ELF-1 (cell line): ENCODE measurements at places on chromosomes 7 and 10.
A peak's percentile ranks its signal among the peaks of the same experiment; 100 is the strongest.

GRCh38 chr10:50347394-50347802 lies 96.1 kb upstream of the ASAH2 start:
- DNase-seq = no peak

DNA sequence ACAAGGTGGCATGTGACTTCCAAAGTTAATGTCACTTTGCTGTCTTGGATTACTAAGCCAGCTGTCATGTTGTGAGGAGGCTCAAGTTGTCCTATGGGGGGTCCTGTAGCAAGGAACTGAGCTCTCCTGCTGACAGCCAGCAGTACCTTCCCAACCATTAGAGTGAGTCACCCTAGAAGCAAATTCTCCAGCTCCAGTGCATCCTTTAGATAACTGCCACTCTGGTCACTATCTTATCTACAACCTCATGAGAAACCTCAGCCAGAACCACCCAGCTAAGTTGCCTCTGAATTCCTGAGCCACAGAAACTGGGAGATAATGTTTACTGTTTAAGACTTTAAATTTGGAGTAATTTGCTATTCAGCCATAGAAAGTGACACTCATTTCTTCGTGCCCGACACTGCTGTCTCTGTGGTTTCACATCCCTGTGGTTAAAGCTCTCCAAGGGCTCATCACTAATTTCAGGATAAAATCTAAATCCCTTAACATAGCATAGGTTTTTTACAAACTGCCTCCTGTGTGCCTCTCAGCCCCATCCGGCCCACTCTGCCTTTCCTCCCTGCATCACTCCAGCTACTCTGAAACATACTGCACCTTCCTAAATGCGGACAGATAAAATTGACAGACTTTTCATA lies 83.5 kb downstream of the PRR15 start:
- peak; percentile 56 for DNase-seq

GRCh38 chr10:10745291-10745690 lies 272.4 kb upstream of the CELF2 start:
- no peak for DNase-seq

DNA sequence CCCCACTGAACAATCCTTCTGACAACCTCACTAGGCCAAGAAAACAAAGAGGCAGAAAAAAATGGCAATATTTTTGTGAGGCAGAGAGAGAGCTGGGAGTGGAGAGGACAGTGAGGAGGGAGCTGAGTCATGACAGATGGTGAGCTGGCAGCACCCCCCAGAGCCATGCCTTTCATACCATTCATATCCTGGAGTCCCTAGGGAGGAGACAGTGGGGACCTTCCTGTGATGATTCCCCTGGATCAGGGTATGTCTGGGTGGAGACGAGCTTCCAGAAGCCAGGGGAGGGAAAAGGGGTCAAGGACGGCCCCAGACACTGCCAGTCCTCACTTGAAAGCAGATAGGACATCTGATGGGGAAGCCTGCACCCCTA lies 160.5 kb downstream of the ADAM12 start:
- no peak for DNase-seq

- no peak for DNase-seq
Measured at GRCh38 chr10:123044391-123044790, 35.6 kb downstream of the ACADSB start.

DNA sequence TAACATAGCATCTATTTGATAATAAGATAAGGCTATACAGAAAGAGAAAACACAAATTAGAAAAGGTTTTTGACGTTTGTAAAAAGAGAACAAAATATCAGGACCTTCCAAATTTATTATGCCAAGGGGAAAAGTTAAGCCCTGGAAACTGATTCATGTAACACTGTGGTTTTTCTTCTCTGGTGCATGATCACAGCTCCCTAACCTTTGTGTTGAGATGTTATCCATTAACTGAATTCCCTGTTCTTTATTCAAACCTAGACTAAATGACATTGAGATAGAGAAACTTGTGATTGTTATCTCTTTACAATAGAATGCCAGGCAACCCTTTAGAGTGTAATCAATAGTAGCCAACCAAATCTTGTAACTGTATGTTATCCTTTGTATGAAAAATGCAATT lies 141.5 kb upstream of the NRG3 start:
- DNase-seq = no peak

- no peak for DNase-seq
Measured at GRCh38 chr7:108409146-108409545, 47.1 kb downstream of the NRCAM start.

DNA sequence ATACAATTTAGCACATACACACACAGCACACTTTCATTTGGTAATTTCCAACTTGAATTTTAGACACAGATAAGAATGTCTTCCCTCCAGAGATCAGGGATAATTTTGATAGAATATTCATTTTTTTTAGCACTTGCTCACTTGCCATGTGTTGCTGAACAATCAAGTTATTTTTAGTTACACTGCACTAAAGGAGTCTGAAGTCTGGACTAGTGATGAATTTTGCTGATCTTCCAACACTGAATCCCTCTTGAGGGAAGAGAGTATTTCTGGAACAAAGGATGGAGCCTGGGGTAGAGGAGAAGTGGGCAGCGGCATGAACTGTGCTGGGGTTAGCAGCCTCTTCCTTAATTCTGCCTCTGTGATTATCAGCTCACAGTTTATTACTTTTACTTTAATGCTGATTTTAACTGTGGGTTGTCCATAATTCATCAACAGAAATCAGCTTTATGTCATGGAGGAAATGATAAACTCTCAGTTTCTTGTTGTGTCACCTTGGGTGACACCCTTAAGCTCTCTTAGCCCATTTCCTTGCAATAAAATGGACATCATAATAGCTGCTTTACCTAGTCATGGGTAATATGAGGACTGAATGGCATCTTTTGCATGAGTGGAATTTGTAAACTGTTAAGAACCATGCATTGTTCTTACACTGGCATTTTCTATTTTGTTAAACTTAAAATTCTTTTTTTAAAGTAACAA lies 32.1 kb downstream of the SGPL1 start:
- DNase-seq = no peak

DNA sequence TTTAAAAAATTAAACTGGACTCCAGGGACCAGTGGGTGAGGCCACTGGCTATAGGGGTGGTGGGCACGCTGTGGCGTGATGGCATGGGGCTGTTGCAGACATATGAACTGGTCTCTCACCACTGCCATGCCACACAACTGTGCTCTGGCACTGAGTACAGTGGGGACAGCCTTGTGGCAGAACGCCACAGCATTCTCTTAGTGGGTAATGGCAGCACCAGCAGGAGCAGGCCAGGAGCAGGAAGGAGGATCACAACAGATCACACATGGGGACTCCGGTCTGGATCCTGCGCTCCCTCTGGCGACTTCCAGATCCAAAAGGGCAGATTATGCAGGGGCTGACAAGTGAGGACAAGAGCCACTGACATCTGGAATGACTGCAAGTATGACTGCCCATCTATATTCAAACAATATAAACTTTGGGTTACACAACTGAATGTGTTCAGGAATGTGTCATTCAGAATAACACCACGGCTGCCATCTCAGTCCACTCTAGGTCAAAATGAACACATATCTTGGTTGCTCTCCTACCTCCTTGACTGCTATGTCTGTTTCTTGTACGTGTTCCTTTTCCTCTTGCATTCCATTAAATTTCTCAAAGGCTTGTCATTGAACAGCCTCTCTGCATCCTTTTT lies 176.0 kb downstream of the KMT2E start:
- no peak for DNase-seq

GRCh38 chr10:78179886-78180705 lies 146.4 kb downstream of the RPS24 start:
- no peak for DNase-seq

GRCh38 chr7:129908181-129908580 lies 44.6 kb downstream of the UBE2H start:
- no peak for DNase-seq

DNA sequence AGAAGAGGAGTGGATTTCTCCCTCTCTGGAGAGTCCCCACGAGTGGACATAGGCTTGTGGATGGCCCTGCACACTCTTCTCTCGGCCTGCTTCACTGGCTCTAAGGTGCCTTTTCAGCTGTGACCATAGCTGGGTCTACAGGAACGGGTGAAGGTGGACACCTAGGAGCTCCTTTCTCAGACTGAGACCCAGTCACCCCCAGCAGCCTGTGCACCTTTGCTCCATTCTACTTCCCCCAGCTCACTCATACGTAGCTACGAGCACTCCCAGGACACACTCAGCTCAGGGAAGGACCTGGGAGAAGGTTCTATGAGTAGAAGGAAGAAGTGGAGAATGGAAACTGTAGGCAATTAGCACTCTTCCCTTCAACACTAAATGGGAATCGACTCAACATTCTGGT lies 272.0 kb upstream of the KLF6 start:
- no peak for DNase-seq

- DNase-seq = peak; percentile 87
Measured at GRCh38 chr7:131945313-131945911, 389.0 kb upstream of the PODXL start.

- DNase-seq = no peak
Measured at GRCh38 chr10:36468620-36469019, 656.8 kb upstream of the ANKRD30A start.

- no peak for DNase-seq
Measured at GRCh38 chr7:36188266-36188665, 35.2 kb downstream of the EEPD1 start.

DNA sequence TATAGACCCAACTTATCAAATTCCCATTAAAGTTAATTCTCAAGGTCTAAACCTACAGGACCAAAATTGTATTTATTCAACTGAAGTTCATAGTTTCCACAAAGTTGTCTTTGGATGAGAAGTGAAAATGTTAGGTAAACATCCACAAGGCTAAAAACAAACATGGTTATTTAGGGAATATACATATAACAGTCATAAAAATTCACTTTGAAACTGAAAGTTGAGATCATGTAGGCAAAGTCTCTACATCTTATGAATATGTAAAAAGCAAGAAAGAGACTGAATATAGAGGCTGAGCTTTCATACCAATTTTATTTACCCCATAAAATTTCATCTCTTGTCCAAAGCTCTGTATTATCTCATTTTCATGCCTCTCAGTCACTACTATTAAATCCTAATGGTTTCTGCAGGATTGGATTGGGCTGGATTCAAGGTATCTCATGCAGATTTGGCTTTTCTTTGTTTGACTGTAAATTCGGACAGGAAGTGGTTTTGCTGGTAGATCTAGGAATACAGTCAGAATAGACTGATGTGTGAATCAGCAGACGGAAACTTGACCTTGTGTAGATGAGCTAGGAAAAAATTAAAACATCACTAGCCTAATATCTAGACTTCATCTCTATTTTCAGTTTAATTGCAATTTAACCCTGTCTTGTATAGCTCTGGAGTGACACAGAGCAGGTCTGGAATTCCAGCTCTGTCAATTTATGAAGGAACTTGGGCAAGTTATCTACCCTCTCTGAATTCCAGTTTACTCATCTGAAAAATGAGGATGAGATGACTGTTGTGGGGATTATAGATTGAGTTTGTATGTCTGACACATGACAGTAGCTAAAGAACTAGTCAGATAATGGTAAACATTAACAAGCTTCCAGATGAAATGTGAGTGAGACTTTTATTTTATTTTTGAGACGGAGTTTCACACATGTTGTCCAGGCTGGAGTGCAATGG lies 27.3 kb upstream of the SKAP2 start:
- no peak for DNase-seq

GRCh38 chr7:106568680-106569499 lies 92.1 kb downstream of the CCDC71L start:
- DNase-seq = peak; percentile 94

DNA sequence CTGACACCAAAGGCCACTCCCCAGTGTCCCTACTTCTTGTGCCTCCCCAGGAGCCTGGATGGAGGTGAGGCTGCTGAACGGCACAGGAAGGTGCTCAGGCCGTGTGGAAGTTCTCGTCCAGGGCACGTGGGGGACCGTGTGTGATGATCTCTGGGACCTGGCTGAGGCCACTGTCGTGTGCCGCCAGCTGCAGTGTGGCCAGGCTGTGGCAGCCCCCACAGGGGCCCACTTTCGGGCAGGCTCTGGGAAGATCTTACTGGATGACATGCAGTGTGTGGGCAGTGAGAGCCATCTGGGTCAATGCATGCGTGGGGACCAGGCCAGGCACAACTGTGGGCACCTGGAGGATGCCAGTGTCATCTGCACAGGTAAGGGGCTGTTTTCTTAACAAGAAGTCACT lies 57.0 kb upstream of the C10orf120 start:
- no peak for DNase-seq

DNA sequence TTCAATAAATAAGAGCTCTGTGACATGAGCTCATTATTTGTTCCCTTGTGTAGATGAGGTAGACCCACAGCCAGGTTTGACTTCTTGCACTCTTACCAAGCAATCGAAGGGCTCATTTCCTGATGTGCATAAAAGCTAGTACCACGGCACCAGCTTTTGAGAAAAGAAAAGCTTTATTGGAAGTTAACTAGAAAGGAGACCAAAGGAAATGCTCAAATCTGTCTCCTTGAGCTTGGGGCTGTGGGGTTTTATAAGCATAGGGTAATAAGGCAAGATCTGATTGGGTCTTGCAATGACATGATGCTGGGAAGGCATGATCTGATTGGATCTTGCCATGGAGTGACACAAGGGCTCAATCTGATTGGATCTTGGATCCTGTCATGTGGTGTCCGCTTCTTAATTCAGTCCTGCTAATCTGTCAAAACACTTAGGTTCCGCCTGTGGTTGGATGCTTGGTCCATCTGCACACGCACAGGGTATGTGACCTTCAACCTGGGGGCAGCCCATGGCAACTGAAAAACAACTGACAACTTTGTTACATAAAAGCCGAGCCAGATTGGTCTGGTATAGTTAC lies 47.8 kb upstream of the FRMD4A start:
- no peak for DNase-seq

DNA sequence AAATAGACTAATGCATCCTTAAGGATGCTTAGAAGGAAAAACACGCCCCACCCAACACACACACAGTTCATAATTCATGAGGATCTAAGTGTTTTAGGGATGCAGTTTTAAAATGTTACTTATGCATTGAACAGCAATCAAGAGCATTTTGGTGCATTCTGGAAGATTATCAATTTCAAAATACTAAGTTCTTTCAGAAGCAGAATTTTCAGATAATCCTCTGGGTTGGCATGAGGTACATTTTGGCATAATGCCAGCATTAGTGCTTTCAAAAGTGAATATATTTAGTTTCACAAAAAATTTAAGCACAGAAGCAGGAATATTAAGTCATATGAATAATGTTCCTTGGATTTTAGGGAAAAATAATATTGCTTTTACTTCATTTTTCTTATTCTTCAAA lies 937.1 kb downstream of the REEP3 start:
- DNase-seq = no peak

DNA sequence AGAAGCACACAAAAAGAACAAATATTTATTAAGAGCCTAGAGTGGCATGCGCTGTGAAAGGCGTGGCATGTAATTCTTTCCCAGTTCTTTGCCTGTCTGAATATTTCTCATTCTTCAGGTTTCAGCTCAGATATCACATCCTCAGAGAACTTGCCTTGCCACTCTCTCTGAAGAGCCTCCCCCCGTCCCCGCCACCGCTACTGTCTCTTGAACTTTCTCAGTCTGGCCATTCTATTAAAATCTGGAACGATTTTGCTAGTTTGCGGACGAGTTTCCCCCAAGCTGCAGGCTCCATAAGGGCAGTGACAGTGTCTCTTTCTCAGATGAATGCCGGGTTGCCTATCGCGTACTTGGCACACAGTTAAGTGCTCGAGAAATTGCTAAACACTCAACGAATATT lies 787 bp upstream of the PLEKHA1 start:
- DNase-seq = no peak
